ENCODE measurements at places on chromosomes 6 and 20.

- no peak for DNase-seq
These were observed 32.0 kb downstream of the POM121L2 start for GRCh38 chr6:27280064-27280539.

DNA sequence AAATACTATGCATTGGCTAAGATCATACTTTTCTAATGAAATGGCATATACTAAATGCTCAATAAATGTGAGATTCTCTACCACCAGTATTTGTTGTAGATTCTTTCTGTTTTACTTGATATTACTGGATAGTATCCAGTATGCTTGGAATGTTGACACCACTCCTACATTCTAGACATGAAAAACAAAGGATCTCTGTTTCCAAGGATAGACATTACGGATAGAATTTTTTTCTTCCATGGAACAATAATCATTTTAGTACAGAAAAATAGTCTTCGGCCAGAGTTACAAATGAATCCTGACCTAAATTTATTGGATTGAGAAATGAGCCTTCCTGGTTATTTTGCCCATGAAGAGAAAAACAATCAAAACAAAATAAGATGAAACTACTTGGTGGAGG lies 258.2 kb upstream of the NT5E start:
- no peak for DNase-seq

DNA sequence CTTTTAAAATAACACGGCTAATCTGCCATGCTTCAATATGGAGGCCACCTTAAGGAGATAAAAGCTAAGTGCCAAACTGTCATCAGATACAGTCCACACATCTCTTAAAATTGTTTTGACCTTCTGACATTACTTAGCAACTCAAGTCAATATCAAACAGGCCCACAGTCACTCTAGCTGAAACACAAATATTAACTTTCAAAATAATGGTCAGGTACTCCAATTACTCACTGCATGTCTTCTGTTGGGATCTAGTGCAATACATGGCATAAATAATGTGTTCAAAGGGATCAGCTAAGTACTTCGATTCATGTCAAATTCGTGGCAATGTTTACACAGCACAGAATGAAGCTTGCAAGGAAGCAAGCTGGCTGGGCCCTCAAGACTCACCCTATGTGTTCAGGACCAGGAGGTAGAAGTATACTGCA lies 133.9 kb upstream of the BEND6 start:
- no peak for DNase-seq

DNA sequence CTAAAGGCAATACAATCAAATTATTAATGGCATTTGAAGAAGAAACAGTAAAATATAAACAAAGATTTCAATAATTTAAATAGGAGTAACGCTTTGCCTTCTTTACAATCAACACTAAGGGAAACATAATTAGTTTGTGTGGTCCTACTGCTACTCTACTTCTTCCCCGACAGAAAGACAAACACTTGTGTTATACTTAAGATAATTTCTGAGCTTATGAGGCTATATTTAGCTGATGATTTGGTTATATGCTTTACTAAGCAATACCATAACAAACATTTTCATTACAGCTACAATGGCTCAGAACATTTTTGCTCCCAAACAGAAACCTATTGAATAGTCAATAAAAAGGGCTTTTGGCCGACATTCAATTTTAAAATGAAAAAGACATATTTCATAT lies 1217.2 kb upstream of the GJE1 start:
- no peak for DNase-seq

DNA sequence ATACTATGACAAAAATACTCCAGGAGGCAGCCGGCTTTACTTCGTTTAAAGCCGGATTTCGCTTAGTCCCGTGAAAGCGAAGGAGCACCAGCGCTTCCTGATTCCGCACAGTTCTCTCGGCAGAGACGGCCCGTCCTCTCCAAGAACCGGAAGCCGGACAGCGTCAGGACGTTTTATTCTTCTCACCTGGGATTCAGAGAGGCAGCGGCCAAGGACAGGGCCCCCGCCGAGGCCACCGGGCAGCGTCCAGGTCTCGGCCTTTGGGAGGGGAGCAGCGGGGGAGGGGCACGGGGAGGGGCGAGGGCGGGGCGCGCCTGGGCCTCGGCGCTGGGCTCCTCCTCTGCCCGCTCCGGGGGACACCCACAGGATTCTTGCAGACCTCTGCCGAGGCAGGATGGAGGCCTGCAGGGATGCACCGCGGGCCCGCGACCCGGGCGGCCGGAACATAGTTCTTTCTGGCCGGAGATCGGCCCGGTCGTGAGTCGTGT lies 2.8 kb upstream of the DIDO1 start:
- DNase-seq: peak; percentile 45

- DNase-seq: no peak
These were observed 210.4 kb downstream of the ANKRD60 start for GRCh38 chr20:58017970-58018530.

DNA sequence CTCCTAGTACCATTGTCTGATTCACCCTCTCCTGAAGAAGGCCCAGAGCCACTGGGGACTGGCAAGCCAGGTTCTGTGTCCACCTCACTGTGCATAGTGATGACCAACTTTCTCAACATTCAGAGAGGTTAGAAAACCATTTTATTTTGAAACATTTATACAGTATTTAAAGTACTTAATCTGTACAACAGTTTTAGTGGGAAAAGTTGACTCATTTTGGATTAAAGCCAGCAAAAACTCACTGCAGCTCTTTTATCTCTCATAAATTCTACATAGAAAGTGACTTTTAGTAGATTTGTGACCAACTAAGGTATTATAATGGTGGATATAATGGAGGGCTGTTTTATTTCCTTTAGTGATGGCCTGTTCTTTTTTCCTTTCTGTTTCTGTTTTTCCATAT lies 9.7 kb downstream of the TULP4 start:
- DNase-seq: no peak

DNA sequence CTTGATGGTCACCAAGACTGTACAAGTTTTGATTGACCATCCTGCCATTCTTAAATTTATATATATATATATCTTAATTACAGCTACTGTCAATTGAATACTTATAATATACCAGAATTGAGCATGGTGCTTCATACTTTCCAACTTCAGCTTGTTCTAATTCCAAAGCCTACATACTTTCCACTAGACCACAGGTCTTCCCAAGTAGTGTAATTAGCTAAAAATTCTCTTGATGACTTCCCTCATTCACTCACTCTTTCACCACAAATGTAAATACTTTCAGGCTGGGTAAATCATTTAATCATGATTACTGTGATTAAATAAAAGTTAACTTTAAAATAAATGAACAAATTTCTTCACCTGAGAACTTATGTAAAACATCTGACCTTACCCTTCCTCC lies 3.4 kb downstream of the ASF1A start:
- no peak for DNase-seq

- no peak for DNase-seq
These were observed 76.6 kb downstream of the CEBPB start for GRCh38 chr20:50267041-50267865.

- DNase-seq: no peak
These were observed 116.3 kb downstream of the KIF13A start for GRCh38 chr6:17871189-17871519.

GRCh38 chr20:32522526-32522775 lies 62.7 kb downstream of the NOL4L start:
- DNase-seq: no peak

DNA sequence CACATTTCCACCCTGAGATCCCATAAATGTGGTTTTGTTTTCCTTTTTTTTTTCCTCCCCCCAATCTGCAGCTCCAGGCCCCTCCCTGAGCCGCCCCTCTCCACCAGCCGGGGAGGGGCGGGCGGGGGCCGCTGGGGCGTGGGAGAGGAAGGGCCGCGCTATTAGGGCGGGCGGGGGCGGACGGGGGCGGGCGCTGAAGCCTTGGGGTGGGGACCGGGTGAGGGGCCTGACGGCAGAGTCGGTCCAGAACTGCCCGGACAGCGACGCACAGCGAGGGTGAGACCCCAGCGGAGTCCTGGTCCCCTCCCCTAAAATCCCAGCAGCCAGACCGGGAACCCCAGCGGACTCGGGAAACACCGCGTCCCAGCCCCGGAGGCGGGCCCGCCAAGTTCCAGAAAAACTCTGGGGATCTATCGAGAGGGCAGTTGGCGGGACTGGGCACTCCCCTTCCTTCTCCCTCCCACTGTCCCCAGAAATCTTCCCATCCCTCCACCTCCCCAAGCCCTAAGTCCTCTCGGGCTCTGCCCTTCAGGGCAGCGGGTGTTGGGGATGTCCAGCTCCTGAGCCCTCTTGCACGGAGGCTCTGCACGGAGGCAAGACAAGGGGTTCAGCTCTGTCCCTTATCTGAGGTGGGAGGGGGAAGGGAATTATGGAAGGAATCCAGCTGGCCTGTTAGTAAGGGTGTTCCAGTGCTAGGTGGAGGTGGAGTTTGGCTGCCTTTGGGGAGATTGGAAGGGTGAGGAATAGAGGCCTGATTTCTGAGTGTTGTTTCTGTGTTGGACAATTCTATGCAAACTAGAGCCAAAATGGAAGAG lies at the start of gene PRICKLE4:
PRICKLE4 (plus strand) TSS at position 232 of the 815 bp plus-strand sequence. CDS start 2,692 bp downstream, outside the sequence.
- no peak for DNase-seq

DNA sequence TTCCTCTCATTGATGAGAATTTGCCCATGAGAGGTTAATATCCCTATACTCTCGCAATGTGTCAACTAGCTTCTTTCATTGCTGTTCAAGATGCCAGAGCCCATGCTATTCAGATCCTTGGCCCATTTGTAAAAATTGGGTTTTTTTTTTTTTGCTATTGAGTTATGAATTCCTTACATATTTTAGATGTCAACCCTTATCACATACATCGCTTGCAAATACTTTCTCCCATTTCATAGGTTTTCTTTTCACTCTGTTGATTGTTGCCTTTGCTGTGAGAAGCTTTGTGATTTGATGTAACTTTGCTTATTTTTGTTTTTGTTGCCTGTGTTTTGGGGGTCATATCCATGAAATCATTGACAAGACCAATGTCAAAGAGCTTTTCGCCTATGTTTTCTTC lies 32.2 kb upstream of the IPCEF1 start:
- no peak for DNase-seq

- no peak for DNase-seq
These were observed 13.2 kb upstream of the MAP3K4 start for GRCh38 chr6:160978141-160978901.

DNA sequence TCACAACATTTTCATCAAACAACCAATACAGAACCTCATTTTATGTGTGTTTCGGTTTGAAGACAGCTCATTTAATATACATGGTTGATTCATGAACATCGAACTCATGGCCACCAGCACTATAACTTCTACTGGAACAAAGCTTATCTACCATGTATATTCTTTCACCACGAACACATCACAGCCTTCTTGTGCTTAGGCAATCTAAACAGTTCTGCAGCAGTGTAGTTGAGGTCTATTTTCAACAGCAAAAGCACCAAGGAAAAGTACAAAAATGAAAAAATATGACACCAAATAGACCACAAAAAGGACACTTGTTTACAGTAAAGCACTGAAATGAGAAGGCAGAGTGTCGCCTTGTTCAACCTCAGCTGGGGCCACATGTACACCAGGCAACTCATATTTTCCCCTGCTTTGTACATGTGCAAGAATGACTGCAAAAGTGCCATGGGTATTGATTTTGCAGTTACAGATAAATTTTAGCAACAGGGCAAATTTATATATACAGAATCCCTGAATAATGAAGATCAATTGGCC lies 25.8 kb upstream of the KCNK5 start:
- no peak for DNase-seq

DNA sequence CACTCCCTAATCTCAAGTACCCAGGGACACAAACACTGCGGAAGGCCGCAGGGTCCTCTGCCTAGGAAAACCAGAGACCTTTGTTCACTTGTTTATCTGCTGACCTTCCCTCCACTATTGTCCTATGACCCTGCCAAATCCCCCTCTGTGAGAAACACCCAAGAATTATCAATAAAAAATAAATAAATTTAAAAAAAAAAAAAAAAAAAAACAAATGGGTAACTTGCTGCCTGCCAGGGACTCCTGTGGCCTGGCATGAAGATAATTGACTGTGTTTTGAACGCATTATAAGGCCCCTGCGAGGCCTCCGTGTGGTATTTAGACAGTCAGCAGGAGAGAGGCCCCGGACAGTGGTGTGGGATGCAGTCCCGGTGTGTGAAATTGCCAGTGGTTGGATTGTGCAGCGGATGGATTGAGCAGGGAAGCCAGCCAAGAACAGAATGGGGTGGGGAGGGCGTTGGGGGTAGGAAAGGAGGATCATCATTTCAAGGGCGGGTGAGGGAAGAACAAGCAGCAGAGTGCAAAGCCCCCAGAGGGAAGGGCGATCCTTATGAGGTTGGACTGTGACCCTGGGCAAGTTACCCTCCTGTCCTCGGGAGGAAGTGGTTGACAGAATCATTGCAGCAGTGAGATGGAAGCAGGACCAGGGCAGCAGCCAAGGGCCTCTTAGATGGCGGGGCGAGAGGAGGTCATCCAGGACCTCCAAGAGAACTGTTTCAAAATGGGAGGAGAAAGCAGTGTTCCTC lies 43.3 kb downstream of the PPARD start:
- no peak for DNase-seq
